ENCODE measurements at places on chromosomes 11 and 22.

GRCh38 chr11:117901601-117902000 is 25.1 kb upstream of the FXYD6 start:
- DNase-seq, result no peak

DNA sequence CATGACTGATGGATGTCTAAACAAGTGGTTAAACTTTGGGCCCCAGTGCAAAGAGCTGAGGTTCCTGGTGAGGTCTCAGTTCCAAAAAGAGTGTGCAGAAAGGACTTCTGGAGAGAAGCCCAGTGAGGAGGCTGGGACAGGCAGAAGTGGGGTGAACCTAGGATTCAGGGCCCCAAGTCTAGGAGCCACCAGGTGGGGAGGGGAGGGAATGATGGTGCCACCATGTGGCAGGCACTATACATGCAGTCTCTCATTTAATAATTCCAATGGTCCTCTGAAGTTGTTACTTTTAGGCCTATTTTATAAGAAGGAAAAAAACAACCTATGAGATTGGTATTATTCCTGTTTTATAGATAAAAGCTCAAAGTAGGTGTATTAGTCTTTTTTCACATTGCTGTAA is 102.0 kb downstream of the INSC start:
- DNase-seq, result no peak

DNA sequence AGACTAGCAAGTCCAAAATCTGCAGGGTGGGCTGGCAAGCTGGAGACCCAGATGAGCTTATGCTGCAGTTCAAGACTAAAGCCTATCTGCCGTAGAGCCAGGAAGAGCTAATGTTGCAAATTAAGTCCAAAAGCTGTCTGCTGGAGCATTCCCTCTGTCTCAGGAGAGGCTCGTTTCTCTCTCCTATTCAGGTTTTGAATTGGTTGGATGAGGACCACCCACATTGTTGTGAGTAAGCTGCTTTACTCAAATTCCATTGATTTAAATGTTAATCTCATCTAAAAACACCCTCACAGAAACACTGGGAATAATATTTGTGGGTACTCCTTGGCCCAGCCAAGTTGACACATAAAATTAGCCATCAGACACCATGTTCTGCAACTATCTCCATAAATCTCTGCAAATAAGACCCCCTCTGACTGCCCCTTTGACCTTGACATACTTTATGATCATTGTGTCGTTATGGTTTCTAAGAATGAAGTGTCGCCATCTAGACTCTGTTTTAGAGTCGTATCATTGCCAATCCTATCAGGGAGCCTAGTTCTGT is 16.8 kb upstream of the CUL5 start:
- no peak for DNase-seq

DNA sequence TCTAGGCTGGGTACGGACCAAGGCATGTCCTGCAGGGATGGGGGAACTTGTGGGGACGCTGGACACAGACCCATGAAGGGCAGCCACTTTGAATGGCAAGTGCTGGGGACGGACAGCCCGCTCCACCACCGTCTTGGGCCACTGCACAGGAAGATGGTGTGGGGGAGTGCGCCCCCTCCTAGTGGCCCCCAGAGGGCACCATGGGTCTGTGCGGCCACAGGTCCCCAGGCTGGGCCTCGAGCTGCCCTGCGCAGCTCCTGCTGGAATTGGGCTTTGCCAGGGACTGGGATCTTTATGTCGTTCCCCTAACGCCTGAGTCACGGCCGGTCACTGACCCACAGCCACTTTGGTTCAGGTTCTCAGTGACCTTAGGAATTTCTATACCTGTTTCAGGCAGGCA is 44.4 kb downstream of the NAT10 start:
- DNase-seq, result no peak

- DNase-seq, result no peak
Measured at GRCh38 chr11:98679673-98680072, 341.1 kb upstream of the CNTN5 start.

- DNase-seq, result no peak
Measured at GRCh38 chr11:130561441-130561881, 113.0 kb downstream of the ADAMTS15 start.

DNA sequence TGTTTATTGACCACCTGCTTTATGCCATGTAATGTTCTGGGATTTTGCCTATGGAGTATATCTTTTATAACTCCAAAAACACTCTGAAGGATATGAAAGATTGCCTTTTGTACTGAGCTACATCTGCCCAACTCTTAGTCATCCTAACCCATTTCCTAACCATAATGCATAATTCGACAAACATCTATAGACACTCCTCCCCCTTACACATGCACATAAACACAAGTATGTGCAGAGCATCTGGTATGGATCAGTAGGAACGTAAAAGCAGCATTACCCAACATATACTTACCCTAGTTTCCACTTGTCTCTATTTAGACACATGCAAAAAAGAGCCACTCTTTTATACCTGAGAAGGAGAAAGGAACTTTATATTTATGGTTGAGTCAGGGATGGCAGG is 272.8 kb downstream of the FAM76B start:
- DNase-seq, result no peak

- peak; percentile 34 for DNase-seq
Measured at GRCh38 chr22:36873614-36874308, 13.0 kb downstream of the NCF4 start.

DNA sequence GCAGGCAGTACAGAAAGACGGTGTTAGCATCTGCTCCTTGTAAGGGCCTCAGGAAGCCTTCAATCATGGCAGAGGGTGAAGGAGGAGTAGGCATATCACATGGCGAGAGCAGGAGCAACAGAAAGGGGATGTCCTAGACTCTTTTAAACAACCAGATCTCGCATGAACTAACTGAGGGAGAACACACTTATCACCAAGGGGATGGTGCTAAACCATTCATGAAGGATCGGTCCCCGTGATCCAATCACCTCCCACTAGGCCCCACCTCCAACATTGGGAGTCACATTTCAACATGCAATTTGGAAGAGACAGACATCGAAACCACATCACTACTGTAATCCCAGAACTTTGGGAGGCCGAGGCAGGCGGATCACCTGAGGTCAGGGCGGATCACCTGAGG is 39.9 kb upstream of the LIPT2 start:
- DNase-seq, result no peak

DNA sequence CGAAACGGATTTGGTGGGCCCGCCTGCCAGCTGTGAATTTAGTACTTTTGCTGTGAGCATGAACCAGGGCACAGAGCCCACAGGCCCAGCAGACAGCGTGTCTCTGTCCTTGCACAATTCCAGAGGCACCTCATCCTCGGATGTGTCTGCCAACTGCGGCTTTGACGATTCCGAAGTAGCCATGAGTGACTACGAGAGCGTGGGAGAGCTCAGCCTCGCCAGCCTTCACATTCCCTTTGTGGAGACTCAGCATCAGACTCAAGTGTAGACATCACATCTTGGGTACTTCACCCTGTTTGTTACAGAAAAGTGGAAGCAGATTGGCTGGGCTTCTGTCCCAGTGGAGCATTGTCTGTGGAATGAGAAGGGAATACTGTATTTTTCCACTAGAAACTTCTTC is 78.6 kb upstream of the MTNR1B start:
- DNase-seq, result no peak

GRCh38 chr11:95444309-95445241 is 213.6 kb upstream of the SESN3 start:
- no peak for DNase-seq

- DNase-seq, result no peak
Measured at GRCh38 chr22:19965771-19966709, 24.4 kb upstream of the TXNRD2 start.

DNA sequence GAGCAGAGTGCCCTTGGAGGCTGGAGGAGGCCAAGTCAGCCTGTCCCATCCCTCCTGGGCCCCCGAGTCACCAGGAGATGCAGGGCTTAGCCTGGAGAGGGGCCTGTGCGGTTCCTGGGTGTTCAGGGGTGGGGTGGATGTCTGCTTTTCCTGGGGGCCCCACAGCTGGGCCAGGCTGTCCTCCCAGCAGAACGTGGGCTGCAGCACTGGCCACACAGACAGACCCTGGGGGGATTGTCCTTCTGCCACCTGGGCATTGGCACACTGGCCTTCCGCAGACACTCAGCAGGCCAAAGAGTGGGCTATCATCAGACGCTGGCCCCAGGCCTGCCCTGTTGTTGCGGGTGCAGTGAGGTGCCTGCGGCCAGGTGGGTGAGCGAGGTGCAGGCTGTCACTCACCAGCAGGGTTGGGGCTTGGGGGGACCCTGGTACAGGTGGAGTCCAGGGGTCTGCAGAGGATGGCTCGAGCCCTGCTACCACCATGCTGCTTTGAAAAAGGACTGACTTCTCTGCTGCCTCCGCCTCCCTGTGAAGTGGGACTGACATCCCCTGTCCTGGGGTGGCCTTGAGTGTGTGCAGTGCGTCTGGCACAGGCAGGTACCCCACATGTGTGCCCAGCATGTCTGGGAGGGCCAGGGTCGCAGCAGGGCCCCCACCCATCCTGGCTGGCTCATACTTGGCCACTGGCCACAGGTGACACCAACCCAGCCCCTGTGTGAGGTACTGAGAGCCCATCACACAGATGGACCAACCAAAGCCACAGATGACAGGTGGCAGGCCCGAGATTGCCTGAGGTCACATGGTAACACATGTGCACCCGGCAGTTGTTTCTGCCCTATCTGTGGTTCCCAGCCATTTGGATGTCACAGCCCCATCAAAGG is 39.0 kb upstream of the KCNQ1OT1 start:
- no peak for DNase-seq

DNA sequence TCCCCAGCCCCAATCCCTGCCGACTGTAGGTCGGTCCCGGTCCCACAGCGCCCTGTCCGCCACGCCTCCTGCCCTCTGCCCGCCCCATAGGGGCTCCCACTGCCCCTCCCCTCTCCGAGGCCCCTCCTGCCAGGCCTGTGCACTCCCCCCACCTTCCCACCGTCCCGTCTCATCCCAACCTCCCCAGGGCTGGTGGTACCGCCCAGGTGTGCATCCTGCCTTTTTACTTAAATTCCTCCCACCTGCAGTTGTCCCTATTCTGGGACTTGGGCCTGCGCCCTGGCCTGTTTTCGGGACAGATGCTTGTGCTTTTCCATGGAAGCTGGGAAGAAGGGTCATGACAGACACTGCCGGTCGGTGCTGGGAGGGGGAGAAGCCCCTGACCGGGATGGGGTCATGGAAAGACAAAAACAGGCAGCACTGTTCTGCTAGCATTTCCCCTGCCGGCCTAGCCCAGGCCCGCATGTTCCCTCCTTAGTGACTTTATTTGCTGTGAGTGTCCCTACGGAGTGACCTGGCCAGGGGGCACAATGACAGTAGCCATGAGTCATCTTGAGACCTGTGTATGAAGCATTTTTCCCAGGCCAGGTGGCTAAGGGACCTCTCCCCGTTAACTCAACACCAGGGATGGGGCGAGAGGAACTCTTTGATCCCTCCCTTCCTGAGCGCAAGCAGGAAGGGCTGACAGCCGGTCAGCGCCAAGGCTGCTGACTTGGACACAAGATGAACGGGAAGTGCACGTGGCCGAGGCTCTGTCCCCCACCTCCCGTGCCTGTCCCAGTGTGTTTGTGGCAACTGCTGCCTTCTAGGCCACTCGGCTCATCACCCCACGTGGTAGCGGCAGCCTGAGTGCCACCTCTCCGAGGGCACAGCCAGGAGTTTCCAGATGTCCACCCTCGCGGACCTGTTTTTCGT is 7.1 kb downstream of the TBX1 start:
- no peak for DNase-seq

DNA sequence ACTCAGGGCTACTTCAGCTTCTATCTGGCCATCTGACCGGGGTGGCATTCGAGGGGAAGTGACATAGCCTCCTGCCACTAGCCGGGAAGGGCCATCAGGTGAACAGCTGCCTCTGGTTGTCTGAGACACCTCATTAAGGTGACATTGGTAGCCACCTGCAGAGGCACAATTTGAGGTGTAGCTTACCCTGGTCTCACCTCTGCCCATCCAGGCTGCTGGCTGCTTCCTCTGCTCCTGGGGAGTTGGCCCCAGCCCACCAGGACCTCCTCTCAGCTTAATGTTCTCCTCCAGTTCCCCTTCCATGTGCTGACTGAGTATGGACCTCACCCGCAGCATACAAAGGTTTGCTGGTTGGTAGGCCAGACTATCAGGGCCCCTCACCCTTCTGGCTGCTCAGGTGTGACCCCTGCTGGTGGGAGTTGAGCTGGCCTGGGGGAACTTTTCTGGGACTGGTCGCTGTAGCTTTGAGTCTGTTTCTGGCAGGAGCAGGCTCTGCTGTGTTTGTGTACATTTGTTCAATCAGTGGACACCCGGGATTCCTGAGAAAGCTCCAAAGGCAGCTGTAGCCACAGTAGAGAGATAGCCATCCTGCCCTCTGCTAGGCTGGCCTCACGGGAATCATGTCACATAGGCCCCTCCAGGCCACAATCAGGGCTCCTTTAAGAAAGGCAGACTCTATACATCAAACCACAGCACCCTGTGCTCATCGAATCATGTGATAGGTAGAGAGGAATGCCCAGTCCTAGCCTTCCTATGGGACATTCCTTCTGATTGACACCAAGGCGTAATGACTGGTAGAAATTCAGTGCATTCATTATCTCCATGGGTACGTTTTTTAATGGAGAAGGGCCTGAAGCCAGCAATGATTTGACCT is 295.1 kb upstream of the PLET1 start:
- DNase-seq, result peak; percentile 54

GRCh38 chr11:127875131-127875530 is 712.2 kb downstream of the ETS1 start:
- no peak for DNase-seq

GRCh38 chr22:40341604-40342003 is 4.7 kb upstream of the ADSL start:
- DNase-seq, result no peak

GRCh38 chr11:111555255-111555654 is 14.7 kb downstream of the LAYN start:
- no peak for DNase-seq

- no peak for DNase-seq
Measured at GRCh38 chr22:48653306-48653705, 1174.4 kb downstream of the BRD1 start.

GRCh38 chr11:33692013-33692504 is 8.6 kb downstream of the C11orf91 start:
- DNase-seq, result peak; percentile 48

GRCh38 chr11:21628641-21629040 is 564.2 kb upstream of the ANO5 start:
- DNase-seq, result no peak

- DNase-seq, result peak; percentile 92
Measured at GRCh38 chr22:36506637-36507517, at the start of gene FOXRED2. Gene FOXRED2 (minus strand): TSS chr22:36507040. CDS start chr22:36506422, 618 bp downstream.

- no peak for DNase-seq
Measured at GRCh38 chr22:25677631-25678030, 64.4 kb upstream of the MYO18B start.

- no peak for DNase-seq
Measured at GRCh38 chr22:21055880-21056319, 10.2 kb downstream of the LRRC74B start.
